ENCODE measurements at places on chromosomes 2 and 18.

DNA sequence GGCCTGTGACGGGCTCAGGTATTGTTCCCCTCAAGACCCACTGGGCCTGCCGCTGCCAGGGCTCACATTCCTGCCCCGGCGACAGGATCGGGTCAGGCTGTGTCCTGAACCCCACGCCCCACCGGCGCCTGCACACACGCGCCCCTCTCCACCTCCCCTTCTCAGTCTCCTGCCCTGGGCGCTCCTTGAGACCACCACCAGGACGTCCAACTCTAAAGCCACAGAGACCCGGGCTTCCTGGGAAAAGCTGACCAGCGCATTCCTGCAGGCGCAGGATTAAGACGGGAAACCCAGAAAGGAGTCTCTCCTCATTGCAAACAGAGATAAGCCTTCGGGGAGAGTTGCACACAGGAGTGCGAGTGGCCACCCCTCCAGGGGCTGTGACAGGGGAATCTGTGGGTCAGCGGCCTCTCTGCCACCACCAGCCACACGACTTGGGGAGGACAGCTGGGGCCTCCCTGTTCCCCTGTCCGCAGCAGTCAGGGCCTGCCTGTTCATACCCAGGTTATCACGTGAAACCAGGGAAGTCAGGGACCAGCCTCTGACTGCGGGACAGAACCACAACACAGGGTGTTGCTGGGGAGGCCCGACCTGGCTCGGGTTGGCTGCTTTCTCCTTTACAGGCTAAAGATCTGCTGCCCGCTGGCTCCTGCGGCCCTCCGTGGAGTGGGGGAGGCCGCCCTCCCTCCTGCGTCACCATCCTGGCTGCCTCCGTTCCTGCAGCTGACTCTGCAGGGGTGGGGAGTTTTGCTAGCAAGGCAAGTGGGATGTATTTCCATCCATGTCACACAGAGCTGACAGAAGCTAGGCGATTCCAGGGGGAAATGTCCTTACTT is 88.8 kb downstream of the ZCCHC2 start:
- DNase-seq, result no peak

DNA sequence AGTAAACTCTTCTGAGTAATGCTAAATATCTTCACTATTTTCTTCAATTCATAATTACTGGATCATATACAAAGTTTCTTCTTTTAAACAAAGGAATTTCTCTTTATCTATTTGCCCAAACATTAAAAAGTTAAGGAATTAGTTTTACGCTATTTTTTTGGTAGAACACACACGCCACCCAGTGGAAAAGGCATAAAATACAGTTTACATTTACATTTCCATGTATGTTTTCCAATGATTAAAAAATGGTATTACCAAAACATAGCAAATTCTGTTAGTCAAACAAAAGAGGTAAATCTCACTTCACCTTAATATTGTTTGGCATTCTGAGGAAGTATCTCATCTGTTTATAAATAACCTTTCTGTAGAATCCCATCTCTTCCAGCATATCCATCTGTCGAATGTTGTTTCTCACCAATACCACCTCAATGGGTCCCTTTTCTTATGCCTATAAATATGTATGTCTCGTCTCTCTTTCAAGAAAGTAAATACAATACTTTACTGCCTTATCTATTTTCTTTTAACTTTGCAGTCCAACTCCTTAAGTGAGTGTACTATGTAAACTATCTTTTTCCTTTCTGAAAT is 7.2 kb downstream of the BOLL start:
- DNase-seq, result peak; percentile 61

- no peak for DNase-seq
These were observed 222.4 kb downstream of the EXOC6B start for GRCh38 chr2:72603481-72603880.

GRCh38 chr2:37857575-37858399 is 67.3 kb upstream of the RMDN2 start:
- no peak for DNase-seq

- DNase-seq, result no peak
These were observed 100.4 kb upstream of the RND3 start for GRCh38 chr2:150587547-150588505.

DNA sequence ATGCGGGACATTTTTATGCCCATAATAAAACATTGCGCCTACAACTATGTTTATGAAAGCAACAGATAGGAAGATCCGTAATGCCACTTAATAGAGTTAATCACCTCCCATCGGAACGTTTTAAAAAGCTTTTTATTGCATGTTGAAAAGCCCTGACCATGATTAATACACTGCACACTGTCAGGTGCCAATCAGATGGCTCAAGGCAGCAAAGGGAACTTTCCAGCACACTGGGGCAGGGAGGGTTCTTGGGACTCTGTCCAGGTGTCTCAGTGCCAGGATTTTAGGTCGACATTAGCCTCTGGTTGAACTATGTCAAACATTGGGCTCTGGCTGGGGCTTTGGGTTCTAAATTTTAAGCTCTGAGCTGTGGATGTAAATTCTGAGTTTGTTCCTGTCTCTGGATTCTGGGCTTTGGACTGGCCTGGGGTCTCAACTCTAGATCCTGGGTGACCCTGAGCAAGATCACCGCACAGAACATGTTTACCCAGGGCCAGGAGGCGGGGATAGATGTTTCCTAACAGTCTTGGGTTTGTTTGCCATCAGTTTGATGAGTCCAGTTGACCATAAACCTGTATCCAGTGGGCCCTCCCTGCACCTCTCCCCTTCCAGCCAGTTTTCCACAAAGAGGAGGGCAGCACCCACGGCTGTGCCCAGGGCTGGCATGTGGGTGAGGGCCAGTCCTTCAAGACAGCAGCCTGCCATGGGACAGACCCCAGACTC is 262.7 kb downstream of the ATAD2B start:
- DNase-seq, result no peak

GRCh38 chr18:10035281-10035991 is 121.6 kb downstream of the VAPA start:
- peak; percentile 44 for DNase-seq

Measured in HT-29 (cell line).